ENCODE measurements at places on chromosomes 6 and 20. TPM values are rescaled to one million over a fixed set of nuclear protein-coding genes. Genes with fewer than 3 reads are reported as not detected.

Gene MEP1A
- total RNA-seq, result 498 TPM

Gene TDRD6
- total RNA-seq, result 0.39 TPM

Gene BHLHE23
- not detected for total RNA-seq

Gene SLC16A10
- total RNA-seq, result 6.0 TPM

Gene GFOD1
- total RNA-seq, result 22.4 TPM

Gene LPIN3
- total RNA-seq, result 52.7 TPM

Gene CST5
- not detected for total RNA-seq

Gene PSMA7
- 129 TPM for total RNA-seq

Gene OR2J3
- total RNA-seq, result not detected

Gene GSTA2
- total RNA-seq, result 0.29 TPM

DNA sequence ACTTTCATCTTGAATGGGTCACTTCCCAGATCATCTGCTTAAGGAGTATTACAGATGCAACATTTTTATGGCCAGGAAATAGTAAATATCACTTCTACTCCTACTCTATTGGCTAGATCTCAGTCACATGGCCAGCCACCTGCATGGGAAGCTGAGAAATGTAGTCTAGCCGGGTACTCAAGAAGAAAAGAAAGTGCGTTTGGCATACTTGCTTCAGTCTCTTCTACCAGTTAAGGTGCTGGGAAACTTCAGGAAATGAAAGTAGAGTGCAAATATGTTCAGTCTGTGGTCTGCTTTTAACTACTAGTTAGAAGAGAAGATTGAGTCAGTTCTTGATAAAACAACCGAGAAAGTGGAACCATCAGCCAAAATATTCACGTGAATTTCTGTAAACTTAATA lies 129.2 kb downstream of the PDSS2 start:
- no peak for DNase-seq

DNA sequence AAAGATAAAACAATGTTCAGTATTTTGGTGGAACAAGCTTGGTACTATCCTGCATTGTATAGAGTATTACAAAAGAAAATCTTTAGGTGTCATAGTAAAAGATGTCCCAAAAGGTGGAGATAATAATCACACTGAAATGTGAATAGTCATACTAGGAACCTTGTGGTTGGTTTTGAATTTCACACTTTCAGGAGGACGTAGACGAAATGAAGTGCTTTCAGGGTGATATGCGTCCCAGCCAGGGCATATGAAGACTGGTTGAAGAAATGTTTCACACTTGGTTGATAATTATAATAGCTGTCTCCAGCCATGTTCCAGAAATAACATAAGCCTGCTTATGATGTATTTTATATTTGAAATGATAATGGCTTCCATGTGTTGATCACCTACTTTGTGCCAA lies 60.4 kb downstream of the SCAND1 start:
- DNase-seq, result no peak

DNA sequence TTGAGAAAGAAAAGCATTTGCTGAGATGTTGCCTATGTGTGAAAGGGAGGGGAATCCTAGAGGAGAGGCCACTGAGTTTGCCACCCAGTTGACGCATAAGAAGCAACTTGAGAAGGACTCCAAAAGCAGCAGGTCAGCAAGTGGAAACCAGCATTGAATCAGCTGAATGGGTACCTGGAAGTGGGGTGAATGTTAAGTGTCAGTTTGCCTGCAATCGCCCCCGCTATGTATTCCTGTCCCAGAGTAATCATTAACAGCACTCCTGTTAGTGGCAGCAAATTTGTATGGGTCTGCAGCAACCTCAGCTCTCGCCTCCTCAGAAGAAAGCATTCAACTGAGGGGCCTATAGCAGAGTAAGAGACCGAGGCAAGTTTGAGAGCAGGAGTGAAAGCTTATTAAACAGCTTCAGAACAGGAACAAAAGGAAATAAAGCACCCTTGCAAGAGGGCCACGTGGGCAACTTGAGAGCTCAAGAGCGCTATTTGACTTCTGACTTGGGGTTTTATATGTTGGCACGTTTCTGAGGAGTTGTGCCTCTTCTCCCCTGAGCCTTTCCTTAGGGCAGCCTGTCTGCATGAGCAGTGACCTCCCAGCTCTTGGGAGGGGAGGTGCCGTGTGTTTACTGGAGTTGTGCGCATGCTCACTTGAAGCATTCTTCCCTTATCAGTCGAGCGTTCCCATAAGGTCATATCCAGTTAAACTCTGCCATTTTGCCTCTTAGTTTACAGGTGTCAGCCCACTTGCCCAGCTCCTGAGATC lies 122.6 kb upstream of the PHACTR1 start:
- no peak for DNase-seq

DNA sequence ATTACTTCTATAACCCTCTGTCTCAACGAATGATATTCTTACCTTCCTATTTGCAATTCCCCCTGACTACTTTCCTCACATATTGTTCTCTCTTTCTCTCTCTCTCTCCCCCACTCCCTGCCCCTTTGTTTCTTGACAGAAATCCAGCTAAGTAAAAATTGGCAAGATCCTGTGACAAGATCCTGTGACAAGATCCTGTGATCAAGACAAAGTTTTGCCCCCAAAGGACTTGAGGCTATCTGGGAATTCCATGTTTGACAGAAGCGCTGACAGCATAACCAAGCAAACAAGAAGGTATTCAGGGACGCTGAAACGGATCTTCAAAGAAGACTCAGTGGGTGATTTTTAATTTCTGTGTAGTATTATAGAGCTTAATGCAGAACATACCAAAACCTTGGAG lies 5.5 kb upstream of the HBS1L start:
- no peak for DNase-seq

GRCh38 chr6:106112433-106112832 lies 26.3 kb downstream of the PRDM1 start:
- no peak for DNase-seq

GRCh38 chr6:108736832-108737231 lies 111.4 kb upstream of the ARMC2 start:
- no peak for DNase-seq

DNA sequence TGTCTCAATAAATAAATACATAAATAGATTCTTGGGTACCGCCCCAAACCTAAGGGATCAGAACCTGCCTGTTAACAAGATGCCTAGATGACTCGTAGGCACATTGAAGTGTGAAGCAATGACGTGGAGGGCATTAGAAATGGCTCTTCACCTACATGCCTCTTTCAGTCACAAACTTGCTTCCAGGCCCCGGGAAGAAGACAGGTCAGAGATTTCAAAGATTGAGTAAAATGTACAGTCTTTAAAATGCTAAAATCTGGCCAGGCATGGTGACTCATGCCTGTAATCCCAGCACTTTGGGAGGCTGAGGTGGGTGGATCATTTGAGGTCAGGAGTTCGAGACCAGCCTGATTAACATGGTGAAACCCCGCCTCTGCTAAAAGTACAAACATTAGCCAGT lies 480.8 kb upstream of the JARID2 start:
- DNase-seq, result no peak

- no peak for DNase-seq
Measured at GRCh38 chr6:81130969-81131368, 621.5 kb downstream of the TENT5A start.

- DNase-seq, result no peak
Measured at GRCh38 chr20:43160941-43161340, 28.8 kb downstream of the PTPRT start.

- DNase-seq, result no peak
Measured at GRCh38 chr20:31809661-31810060, 9.5 kb upstream of the MYLK2 start.
